ENCODE measurements at places on chromosomes 5 and 9.

DNA sequence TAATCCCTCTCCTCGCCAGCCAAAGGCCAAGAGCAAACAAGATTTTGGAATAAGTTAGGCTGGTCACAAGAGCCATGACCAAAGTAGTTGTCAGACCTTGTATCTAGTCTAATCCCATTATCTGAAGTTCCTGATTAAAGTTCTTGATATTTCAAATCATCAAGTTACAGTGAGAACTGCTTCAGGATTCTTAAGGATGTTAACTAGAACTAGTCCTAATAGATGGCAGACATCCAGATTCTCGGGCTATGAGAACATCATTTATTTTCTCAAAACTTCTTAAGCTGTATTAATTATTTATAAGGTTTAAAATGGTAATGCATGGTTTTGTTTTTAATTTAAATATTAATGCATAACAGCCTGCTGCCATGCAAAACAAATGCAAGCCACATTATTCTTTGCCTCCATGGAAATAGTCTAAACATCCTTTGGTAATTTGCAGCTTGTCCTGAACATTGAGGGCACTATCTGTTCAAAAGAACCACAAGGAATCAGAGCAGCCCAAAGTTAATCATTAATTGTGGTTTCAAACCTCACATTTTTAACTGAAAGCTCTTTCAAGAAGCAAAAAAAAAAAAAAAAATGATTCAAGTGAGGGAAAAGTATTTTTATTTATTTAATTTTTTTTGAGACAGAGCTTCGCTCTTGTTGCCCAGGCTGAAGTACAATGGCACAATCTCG, 95.1 kb downstream of the TTC39B start:
- DNase-seq: no peak

GRCh38 chr5:73319036-73319435, 129.5 kb downstream of the FOXD1 start:
- no peak for DNase-seq

DNA sequence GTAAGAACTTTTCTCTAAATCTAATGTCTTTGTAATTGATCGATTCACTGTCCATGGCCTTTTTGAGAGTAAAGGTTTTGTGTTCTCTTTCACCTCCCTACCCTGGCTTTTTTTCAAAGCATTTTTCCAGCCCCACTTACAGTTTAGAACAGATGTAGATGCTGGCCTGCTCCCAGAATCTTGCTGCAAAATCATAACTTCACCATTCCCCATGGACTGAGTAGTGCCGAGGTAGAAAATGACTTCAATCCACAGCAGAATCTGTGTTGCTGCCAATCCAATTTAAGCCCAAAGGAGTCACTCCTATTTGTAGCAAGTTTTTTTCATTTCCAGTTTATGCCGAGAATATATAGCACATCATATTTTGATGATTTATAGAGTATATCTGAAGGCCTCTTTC, 46.5 kb upstream of the CEMIP2 start:
- DNase-seq: no peak

DNA sequence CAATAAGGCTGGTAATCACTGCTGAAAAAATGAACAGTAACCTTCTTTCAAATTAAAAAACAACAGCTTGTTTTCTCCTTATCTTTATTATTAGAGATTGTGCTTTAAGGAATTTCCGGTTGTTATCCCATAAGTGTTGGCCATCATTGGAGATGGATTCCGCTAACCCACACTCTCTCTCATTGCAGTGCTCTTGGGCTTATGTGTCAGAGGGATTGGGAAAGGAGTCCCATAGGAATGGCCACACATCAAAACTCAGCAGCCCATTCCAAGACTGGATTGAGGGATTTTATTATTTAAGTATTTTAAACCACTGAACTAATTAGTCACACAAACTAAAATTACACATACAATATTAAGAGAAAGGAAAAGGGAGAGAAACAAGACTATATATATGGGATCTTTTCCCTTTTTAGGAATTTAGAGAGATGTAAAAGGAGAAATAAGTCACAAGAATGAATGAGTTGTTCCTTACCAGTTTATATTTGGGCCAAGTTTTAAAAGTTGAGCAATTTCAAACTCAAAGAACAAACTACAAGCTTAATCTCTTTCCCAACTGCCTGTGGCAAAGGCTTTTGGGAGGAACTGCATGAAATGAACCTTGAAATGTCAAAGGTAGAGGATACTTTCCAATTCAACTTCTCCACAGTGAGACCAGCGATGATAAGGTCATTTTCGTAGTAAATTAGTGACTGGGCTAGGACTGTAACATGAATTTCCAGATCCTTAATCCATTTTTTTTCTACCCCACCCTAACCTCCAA, 2.4 kb downstream of the SPINK6 start:
- DNase-seq: no peak

DNA sequence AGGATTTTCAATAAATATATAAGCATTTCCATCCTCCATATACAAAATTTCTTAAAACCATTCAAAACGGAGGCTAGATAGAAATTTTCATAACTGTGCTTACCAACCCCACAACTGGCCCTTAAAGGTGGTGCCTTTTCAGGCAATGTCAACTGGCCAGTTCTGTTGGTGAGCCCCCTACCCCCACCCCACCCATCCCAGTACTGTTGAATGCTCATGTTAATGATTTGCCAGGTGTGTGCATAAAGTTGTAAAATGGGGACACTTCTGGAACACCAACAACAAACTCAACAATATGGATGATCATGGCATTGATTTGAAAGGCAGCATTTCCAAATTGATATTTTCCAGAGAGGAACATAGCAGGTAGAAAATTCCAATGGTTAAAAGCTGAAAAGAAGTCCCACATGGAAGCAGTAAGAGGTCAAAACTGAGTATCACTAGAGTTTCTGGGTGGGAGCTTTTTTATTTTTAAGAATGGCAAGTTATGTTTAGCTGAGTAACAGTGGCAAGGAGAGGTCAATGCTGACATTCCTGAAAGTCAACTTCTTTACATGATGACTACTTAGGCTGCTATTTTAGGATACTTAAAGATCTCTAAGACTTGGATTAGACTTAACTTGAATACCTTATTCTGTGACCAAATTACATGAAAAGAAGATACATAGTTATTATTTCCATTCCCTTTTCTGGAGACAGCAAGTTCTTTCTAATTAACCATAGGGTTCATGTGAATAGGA, 2.7 kb downstream of the LEAP2 start:
- no peak for DNase-seq

- DNase-seq: no peak
These were observed 40.6 kb upstream of the ZNG1F start for GRCh38 chr9:41229408-41230401.

DNA sequence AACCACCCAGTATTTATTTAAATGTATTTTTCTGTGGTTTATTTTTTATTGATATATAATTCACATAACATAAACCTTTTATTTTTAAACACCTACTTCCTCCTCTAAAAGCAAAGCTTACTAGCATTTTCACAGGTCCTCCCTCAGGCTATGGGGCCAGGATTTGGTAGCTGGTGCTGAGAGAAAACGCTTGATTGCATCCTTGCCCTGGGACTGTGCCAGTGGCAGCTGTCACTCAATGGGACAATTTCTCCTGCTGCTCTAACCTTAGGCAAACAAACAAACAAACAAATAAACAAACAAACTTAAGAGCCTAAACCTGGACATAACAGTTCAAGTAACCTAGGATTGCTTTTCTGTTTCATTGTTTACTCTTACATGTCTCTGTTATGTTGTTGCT, 102.7 kb downstream of the FOCAD start:
- no peak for DNase-seq

GRCh38 chr5:108983461-108984092, 235.9 kb downstream of the FER start:
- no peak for DNase-seq

DNA sequence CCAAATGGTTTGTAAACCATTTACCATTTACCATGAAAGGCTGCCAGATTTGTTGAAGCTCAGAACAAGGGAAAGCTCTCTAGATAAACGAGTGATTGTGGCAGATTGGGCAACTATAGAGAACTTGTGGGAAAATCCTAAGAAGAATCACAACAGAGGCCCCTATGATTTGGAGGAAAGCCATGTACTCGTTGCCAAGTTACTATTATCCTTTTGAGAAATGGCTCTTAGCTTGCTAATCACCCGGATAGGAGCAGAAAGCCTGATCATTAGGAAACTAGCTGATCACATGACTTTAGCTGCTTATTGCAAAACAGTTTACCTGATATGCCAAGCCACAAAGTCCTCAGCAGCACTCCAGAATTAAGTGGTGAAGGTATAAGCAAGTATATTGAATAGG, 23.5 kb upstream of the ATG10 start:
- DNase-seq: no peak

- DNase-seq: no peak
These were observed 739 bp downstream of the CARD9 start for GRCh38 chr9:136372561-136373299.

GRCh38 chr5:31962351-31962751, 211.8 kb downstream of the GOLPH3 start:
- DNase-seq: no peak

DNA sequence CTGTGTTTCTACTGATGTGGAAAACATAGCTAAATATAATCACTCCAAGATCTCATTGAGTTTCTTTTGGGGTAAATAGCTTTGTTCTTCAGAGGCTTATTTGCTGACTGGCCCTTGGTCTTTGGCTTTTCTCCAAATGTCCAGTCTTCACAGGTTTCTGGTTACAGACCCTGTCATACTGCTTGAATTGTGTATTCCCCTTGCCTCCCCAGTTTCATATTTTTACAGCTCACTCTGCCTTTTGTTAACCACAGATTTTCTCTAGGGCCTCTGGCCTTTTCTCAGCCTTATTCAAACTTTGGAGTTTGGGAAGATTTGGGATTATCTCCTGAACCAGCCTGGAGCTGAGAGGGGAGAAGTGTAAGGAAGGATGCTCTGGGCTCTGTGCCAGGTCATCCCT, 23.9 kb downstream of the ISOC1 start:
- DNase-seq: no peak

DNA sequence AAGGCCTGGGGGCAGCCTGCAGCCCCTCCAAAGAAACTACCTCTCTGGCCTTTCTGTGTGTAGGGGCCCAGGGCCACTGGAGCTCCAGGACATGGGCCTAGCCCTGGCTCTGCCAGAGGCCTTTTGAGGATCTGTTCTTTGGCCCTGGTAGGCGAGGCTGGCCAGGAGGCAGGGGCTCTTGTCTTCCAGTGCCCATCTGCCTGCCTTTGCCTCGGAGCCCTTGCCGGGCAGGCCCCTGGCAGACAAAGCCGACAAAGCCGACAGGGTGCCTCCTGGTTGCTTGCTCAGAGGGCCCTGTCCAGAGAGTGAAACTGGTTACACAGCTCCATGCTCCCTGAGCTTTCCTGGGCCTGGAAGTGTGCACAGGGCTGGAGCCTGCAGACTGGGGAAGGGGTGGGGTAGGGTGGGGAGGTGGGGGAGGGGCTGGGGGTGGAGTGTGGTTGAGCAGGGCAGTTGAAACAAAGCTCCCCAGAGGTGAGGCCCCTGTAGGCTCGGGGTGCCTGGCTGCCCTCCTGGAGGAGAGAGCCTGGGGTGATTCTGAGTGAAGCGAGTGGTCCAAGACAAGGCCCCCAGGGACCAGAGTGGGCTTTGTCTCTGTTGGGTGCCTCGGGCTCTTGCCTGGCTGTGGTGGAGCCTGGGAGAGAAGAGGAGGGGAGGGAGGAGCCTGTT, 29.3 kb downstream of the PTPA start:
- DNase-seq: no peak

DNA sequence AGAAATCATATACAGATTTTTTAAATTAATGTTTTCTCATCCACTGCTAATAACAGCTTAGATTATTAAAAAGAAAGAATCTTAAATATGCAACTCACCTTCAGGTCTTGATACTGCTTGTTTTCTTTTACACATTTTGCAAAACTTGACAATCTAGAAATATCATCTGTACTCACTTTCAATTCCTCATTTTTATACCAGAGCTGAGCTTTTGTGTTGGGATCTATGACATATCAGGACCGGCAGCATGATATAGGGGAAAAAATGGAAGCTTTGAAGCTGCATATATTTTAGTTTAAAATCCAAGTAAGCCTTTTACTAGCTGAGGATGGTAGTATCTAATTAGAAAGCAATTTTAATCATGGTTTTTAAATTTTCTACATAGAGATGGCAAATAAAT, 75.7 kb upstream of the SMARCA2 start:
- DNase-seq: no peak

GRCh38 chr5:109961751-109962150, 272.0 kb downstream of the MAN2A1 start:
- no peak for DNase-seq

GRCh38 chr5:14386884-14387624, 194.5 kb upstream of the OTULINL start:
- no peak for DNase-seq

DNA sequence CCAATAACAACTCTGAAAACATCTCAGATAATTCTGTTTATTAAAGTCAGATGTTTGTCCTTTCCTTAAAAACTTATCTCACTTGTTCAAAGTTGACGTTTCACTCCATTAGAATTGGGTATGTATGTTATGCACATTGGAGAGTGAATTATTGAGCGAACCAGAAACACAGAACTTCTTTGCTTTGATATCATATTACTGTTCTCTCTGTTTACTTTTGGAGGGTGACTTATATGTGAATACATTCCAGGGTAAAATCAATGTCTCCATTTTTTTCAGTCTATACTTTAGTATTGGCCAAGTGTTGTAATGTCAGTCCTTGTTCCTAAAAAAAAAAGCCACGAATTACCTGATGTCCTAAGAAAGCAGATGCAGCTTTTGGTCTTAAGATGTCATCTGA, 307.4 kb downstream of the CSNK1G3 start:
- no peak for DNase-seq

- DNase-seq: no peak
These were observed 85.1 kb downstream of the GIN1 start for GRCh38 chr5:103034662-103035392.

- no peak for DNase-seq
These were observed 6.0 kb downstream of the POLR3G start for GRCh38 chr5:90480699-90481098.

DNA sequence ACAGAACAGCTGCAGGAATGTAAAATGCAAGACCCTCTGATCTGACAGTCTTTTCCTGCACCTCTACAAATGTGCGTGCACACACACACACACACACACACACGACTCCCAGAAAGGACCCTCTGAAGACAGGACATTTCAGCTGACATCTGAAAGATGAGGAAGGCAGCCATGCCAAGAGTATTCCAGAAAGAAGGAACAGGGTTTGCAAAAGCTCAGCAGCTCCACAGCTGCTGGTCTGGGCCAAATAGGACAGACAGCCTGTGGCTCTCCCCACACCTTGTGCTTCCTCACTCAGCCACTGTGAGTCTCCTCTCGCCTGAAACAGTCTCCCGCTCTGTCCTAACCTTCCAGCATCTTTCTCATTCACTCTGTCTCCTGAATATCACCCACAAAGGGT, 189.0 kb downstream of the PALM2AKAP2 start:
- DNase-seq: no peak

GRCh38 chr5:175694371-175695160, 36.7 kb downstream of the HRH2 start:
- no peak for DNase-seq

DNA sequence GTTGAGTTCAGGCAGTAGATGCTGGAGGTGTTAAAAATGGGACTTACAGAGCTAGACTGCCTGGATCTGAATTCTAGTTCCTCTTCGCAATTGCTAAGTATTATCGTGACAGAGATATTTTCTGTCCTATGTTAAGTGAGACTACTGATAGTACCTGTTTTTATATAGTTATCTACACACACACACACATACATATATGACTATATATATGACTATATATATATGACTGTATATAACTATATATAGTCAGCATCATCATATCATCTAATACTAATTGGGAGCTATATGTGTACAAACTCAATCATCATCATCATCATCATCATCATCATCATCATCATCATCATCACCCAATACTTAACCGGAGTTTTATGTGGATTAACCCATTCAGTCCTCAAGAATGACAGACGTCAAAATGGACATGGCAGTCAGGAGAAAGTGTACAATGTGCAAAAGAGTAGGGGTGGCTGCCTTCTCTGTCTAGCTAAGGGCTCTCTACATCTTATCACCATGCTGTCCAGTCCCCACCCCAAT, 7.3 kb downstream of the PIK3R1 start:
- no peak for DNase-seq

Data from T-cell (primary cell).